Activated CD8-positive, alpha-beta memory T cell treated with anti-CD3 and anti-CD28 coated beads for 1 hour (primary cell): ENCODE measurements at places on chromosomes 12 and 14.

DNA sequence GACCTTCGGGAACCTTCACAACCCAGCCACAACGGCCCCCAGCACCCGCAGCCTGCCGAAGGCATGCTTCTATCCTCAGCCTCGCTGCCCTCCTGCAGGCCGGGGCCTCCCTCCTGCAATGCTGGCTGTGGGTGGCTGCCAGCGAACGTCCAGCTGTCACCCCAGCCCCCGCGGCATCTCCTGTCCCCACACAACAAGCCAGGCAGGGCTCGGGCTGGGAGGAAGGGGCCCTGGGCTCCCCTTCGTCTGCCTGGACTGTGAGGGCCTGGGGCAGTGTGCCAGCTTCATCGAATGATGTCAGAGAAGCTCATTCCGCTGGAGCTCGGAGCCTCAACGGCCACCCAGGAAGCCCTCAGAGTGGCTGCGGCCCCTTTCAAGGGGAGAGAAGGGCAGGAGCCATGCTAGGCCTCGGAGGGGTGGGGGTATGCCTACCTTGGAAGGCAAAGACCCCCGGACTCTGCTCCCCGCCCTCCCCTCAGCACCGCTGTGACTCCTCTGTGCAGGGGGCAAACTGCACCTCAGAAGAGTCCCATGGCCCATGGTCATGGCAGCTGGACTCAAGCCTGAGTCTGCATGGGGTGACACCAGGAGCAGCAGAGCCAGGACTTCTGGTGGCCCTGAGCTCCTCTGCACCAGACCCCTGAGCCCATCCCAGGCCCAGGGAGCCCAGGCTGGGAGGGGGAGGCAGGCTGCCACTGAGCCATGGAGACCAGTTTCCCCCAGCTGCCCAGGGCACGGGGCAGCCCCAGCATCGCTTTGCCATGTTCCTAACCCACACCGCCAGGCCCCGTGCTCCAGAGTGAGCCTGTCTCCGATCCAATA is 24.7 kb upstream of the C14orf180 start:
- no peak for DNase-seq

DNA sequence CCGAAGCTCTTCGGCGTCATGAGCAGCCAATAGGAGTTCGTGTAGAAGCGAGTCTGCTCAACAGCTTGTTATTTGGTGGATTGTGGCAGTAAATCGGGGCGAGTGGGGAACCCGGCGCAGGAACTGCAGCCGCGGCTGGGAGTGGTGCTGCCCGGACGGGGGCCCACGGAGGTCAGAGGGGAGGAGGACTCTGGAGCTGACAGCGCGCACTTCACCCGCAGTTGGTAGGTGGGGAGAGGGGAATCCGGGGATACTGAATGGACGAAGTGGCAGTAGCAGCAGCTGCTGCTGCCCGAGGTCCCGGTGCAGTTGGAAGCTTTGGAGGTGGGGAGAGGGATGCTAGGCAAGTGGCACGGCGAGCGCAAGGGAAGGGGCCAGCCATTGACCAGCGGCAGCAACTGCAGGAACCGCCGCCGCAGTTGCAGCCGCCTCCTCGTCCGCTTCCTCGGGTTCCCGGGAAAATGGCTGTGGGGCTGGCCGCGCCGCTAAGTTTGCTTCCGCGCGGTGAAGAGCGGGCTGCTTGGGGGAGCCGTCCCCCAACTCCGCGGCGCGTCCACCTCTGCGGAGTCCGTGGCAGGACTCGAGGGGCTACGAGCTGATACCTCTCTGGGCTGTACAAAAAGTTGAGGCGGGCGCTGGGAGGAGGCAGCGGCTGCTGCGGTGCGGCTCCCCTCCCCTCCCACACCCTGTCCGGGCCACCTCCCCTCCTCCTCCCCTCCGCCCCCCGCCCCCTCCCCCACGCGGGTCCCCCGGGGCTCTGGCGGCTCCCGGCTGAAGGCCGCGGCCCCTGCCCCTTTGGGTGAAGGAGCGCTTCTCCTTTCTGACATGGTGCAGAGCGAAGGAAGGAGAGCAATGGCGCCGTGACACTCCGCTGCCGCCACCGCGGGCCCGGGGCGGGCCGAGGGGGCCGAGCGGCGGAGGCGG is at the start of gene ARID4A:
Gene ARID4A, plus strand, starts transcription at position 79 of the 924 bp plus-strand sequence. CDS start 1,300 bp downstream, outside the sequence.
- no peak for DNase-seq

- DNase-seq = no peak
These were observed 235.1 kb downstream of the NRXN3 start for GRCh38 chr14:78405079-78405856.

DNA sequence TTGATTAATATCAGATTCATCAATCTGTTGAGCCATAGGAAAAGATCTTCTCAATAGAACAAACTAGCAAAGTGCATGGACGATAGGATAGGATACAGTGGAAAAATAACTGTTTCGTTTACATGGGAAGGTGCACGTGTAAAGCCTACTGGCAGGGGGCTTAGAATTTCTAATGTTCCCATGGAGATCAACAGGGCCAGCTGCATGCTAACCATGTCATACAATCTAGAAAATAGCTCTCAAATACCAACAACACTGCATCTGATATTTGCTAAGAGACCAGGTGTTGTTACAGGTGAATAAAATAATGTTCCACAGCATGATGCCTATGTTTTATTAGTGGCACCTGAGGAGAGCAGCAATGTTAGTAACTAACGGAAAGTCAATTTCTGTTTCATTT is 72.5 kb downstream of the ACSS3 start:
- no peak for DNase-seq

- DNase-seq = no peak
These were observed 4.8 kb downstream of the DGKA start for GRCh38 chr12:55935738-55936151.

GRCh38 chr14:34620115-34620514 is 9.8 kb downstream of the SNX6 start:
- no peak for DNase-seq

DNA sequence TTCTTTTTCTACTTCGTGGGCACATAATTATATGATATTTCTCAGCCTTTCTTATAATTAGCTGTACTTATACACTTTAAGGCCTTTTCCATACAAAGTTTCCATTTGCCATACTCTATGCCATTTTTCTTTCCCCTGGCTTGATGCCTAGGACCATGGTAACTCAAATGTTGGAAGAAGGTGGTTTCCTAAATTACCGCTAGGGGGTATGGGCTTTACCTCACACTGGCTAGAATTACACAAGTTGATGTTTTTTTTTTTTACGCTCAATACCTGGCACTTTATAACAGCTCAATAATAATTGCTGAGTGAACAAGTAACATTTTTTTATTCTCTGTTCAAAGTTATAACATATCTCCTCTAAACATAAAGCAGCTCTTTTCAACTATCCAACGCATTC is 306.8 kb upstream of the LRFN5 start:
- no peak for DNase-seq

GRCh38 chr14:94284221-94284620 is 8.8 kb downstream of the SERPINA10 start:
- DNase-seq = no peak

GRCh38 chr14:94043756-94044475 is 17.8 kb downstream of the OTUB2 start:
- DNase-seq = no peak

- no peak for DNase-seq
These were observed 172.2 kb upstream of the GZMB start for GRCh38 chr14:24806061-24806678.

GRCh38 chr14:103657471-103657870 is 28.5 kb downstream of the KLC1 start:
- no peak for DNase-seq

GRCh38 chr14:50031602-50032313 is 84.6 kb downstream of the VCPKMT start:
- DNase-seq = no peak

- no peak for DNase-seq
These were observed 1.3 kb downstream of the CLSTN3 start for GRCh38 chr12:7131502-7131866.

DNA sequence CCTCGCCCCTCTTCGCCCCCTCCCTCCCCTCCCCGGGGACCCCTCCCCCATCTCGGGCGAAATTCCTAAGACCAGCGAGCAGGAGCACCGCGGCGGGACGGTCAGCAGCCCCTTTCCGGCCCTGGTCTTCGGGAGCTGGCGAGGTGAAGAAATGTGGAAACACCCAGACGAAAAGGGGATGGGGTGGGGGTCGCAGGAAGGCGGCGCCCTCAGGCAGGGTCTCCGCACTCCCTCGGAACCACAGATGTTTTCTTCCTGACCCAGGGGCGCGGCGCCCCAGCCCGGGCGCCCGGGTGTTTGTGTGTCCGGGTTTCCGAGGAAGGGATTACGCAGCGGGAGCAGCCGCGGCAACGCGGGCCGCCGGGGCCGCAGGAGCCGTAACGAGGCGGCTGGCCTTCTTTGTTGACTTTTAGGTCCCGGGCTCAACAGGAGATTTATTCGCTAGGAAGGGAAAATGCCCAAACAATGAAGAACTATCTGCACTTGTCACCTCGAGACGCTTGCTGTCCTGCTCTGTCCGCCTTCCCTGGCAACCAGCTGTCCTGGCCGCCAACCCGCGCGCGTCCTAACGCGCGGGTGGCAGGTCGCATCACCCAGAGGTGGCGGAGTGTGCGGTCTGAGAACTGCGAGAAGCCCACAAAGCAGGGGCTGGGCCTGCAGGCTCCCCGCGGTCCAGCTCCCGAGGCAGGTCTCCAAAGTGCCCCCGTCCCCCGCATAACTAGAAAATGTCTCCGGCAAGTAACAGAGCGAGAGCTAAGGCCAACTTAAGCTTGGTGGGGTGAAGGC is 7.0 kb downstream of the FOXA1 start:
- no peak for DNase-seq

- DNase-seq = no peak
These were observed at the start of gene GPX2 for GRCh38 chr14:64942531-64943111. Gene GPX2 (minus strand): TSS chr14:64942745. CDS start chr14:64942726, 19 bp downstream.

DNA sequence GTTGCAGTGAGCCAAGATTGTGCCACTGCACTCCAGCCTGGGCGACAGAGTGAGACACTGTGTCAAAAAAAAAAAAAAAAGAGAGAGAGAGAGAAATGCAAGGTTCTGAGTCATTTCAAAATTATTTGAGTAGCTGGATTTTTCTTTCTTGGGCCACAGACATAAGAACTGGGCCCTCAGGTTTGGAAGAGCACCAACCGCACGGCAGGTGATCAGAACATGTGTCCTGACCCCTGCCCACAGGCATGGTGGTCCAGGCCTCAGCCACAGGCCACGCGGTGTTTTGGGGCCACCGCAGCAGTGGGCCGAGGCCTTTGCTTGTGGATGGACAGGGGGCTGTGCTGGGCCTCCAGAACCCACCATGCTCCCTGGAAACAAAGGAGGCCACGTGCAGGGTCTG is 126.7 kb downstream of the CALM1 start:
- DNase-seq = no peak

GRCh38 chr12:30796313-30796780 is 41.6 kb upstream of the CAPRIN2 start:
- DNase-seq = no peak

GRCh38 chr12:65822732-65823512 is 1.4 kb upstream of the HMGA2 start:
- DNase-seq = no peak

DNA sequence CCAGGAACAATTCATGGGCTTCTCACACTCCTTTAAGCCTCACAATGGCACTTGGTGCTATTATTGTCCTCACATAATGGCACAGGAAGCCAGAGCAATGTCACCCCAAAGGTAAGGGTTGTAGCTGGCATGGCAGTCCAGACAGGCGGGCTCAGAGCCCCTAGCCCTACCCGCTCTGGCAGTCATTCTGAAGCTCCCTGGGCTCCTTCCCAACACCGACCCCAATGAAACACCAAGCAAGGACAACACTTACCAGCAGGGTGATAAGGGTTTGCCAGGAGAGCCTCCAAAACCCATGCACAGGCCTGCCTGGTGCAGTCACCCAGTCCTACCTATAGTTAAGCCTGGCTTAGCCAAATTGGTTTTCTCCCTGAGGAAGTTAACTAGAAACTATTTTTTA is 30.8 kb downstream of the MAX start:
- DNase-seq = no peak

DNA sequence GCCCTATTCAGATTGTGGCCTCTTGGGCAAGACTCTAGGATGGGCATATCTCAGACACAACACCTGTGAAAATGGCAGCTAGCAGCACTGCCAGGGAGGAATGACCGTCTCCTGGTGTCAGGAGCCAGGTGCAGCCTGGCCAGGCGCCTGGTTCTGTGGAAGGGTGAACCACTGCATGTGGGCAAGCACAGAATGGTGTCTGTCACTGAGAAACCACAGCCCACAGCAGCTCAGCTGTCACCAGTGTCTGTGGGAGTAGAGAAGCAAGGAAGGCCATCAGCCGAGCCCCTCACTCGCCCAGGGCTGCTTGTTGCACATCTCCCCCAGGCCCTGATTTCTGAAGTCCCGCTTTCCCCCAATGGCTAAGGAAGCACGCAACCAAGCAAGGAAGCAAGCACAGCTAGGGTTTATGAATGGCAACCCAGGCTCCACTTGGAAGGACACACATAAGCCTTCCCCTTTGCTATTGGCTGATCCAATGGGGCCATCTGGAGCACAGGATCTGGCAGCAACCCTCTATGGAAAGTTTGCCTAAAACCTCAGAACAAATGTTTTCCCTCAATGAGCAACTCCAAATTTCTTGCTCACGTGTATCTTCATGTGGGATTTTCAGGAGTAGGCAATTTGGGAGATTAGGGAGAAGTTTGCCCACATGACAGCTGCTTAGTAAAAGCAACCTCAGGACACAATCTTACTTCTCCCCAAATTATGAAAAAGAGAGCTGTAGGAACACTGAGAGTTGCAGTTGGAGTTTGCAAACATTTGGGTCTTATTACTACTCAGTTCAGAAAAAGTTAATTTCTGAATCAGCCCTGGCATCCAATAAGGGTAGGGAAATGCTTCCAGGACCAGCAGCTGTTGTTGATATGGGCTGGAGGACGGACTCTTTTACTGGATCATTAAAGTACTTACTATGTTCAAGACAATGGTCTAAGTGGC is 44.7 kb downstream of the GPHB5 start:
- DNase-seq = no peak

DNA sequence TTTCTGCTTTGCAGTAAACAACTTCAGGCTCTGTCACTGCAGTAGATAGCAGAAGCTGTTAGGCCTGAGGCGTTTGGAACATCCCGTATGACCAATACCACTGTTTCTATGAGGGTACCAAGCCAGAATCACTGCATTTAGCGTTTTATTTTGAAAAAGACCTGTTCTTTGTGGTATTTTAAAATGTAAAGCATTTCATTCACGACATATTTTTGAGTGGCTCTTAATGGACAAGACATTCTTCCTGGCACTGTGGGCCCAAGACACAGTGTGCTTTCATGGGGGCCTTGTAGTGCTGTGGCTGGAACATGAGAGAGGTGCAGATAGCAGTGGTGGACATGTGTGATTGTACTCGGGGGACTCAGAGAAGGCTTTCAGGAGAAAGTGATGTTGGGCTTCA is 86.4 kb downstream of the DDX51 start:
- DNase-seq = no peak

DNA sequence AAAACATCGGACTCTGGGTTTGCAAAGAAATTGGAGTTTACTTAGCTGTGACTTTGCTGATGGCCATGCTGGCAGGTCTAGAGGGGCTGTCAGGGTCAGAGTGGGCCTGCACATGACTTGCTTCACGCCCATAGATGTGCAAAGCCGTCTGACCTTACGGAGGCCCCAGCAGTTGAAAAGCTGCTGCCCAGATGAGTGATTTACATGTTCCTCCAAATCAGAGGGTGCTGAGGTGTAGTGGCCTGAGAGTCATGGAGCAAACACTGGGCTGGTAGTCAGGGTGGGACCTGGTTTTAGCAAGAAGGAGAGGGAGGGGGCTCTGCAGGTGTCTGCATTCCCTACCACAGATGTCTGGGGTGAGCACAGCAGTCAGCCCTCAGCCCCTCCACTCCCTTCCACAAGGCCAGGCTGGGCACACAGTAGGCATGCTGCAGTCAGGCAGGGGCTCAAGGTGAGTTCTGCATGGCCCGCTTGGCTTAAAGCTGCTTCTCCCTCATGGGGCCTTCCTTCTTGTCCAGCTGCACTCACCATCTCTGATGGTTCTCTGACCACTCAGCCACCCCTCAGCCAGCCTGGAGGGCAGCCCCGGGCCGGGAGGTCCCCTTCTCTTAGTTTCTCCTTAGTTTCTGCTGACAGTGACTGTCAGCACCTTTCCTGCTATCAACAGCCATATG is 34.2 kb upstream of the EML1 start:
- no peak for DNase-seq
